ENCODE measurements at places on chromosomes 12 and 14.

DNA sequence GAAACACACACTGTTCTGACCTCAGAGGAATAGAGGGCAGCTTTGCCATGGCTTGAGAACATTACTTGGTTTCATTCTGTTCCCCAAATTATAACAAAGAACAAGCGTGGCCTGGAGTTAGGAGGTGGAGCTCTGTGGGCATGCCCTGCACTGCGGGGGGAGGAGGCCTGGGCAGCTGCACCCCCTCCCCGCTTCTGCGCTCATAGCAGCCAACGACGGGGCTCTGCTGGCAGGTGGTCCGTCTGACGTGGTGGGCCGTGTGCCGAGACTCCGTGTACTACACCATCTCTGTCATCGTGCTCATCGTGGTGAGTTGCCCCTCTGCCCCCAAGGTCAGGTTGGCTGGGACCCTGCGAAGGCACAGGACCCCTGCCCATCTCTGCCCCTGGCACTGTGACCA lies 70.4 kb upstream of the RIN3 start:
- DNase-seq, result no peak

GRCh38 chr14:105091517-105092170 lies 26.4 kb upstream of the GPR132 start:
- DNase-seq, result no peak

DNA sequence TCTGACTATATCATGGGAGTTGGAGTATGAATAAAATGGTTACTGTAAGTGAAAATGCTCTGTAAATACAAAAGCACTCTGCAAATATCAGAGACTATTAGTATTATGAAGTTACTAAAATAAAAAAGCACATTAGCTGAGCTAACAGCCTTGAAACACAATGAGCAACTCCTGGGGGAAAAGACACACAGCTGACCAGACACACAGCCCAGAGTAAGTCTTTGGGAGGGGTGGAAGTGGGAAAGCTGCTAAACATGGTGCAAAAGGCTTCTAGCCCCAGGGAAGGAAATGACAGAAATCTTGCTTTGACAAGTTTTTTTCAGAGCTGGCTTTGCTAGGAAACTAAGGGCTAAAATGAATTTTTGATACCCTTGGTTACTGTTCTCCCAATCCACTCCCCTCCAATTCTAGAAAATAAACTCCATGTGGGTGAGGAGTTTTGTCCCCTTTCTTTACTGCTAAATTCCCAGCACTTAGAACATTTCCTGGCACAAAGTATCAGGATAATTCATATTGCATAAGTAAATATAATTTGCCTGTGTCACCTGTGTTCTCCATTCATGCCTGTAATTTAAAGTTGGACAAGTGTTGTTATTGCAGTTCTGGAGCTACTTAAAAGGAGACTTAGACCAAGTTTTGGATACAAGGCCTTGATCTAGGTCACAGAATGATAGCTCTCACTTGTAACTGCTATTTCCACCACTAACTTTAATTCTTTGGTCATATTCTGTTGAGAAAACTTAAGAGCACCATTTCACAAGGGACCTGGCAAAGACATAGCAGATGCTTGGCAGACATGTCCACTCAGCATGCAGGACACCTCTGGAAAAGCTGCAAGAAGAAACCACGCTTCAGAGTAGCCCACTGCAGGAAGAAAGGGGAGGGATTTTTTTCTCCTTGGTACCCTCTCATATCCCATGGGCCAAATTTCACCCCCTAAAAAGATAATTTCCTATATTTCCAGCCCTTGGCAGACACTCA lies 19.0 kb upstream of the RAB3IP start:
- no peak for DNase-seq

GRCh38 chr14:71742485-71742884 lies 189.7 kb upstream of the RGS6 start:
- DNase-seq, result no peak

DNA sequence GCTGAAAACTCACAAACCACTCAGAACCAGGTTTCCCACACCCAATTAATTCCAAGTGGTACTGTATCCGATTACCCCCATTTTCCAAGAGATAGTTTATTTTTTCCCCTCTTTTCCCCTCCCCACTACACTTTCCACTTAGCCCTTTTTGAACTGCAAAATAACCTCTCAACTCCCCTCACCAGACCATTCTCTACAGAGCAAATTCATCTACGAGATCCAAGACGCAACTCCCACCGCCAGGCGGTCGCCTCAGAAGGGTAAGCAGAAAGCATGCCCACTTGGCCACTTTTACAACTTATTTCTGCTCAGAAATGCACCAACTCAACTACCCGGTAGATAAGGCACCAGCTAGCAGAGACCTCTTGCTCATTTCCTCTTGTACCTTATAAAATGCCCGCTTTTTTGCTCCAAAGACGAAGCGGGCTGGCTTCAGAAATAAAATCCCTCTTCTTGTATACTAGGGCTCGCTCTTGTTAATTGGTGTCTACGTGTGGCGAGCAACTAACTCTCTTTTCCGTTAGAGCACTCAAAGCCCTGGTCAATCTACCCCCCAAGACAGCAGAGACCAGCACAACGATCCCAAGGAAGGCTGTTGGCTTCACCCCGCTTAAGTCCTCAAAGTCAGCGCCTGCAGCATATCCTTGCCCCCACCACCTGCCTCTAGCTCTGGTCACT lies 910 bp upstream of the SRP54 start:
- DNase-seq, result peak; percentile 40

GRCh38 chr12:12776261-12776660 lies 9.2 kb upstream of the APOLD1 start:
- DNase-seq, result no peak

DNA sequence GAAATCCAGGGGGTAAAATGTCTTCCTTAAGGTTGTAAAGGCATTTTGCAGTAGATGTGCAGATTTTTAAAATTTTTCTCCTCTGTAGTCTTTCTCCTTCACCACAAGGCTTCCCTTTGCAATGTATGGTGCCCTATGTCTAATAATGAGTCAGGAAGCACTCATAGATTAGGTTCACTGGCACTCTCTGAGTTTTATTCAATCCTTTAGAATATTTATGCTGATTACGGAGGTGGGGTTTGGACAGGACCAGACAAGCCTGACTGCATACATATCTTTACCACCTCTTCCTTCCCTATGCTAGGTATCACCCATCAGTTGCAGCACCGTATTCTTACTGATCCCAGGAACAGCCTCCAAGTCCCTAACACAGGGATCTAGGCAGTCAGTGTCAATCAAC lies 99.5 kb downstream of the NEDD1 start:
- no peak for DNase-seq

DNA sequence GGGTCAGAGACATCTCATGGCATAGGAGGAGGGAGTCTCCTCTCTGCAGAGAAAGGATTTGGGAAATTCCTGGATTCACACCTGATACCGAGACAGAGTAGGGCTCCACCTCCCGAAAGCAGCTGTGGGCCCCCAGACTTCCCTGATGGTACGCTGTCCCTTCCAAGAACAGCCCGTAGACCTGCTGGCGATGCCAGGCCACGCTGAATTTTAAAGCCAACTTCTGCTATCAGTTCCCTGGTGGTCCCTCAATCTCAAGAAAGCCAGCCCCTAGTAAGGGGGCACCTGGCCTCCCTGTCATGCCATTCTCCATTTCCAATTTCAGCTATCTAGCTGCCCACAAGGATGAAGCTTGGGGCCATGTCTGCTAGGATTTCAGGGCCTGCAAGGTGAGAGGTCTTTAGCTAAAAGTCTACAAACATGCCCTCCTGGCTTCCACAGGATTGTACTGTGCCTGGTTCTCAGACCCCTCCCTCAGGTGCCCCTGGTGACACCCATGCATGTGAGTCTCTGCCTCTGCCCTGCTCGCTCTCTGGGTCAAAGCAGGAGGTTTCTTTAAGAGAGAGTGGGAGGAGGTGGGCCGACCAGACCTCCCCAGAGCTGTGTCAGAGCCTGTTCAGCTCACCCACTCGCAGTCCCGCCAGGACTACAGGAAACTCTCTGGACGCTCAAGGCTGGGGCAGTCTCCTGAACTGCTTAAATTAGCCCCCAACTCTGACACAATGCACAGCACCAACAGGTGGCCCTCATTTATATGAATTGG lies 30.5 kb downstream of the ANO2 start:
- no peak for DNase-seq

GRCh38 chr14:68813318-68813838 lies 20.5 kb upstream of the ZFP36L1 start:
- DNase-seq, result no peak

GRCh38 chr14:31275731-31276130 lies 68.1 kb upstream of the HECTD1 start:
- DNase-seq, result no peak

DNA sequence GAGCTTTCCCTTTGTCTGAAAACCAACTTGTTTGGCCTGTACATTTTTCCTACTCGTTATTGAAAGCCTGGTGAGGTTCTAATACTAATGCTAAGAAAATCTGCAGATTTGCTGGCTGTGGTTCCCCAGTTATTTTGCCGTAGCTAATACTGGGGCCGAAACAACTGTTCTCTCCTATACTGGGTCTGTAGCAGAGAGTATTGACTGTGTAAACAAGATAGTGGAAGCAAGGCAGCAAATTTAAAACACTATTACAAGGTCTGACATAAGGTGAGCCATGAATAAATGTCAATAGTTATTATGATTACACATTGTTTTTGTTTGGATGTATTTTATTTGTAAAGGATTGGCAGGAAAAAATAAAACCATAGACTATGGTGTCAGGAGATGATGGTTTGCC lies 1244.0 kb downstream of the AACS start:
- no peak for DNase-seq

- DNase-seq, result no peak
Observed at GRCh38 chr12:97638739-97639138, 176.1 kb downstream of the RMST start.

- peak; percentile 42 for DNase-seq
Observed at GRCh38 chr14:68977718-68978171, 1.4 kb downstream of the ACTN1 start.

- DNase-seq, result no peak
Observed at GRCh38 chr14:97280526-97280925, 483.3 kb downstream of the VRK1 start.

- no peak for DNase-seq
Observed at GRCh38 chr12:106238146-106238545, 9.7 kb downstream of the CKAP4 start.

DNA sequence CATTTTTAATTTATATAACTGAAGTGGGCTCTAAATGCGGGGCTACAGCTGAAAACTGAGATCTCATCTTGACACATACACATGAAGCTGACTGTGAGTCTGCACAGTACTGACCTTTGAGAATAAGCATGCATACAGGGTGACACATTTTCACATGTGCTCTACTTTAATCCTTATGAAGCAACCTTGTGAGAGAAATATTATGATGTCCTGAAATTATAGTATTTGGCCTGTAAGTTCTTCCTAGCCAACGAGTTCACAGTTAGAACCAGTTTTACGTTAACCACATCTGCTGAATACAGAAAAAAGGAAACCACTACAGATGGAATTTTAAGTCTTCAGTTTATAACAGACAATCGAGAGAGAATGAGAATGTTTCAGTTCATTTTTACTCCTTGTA lies 70.3 kb downstream of the SPPL3 start:
- no peak for DNase-seq

DNA sequence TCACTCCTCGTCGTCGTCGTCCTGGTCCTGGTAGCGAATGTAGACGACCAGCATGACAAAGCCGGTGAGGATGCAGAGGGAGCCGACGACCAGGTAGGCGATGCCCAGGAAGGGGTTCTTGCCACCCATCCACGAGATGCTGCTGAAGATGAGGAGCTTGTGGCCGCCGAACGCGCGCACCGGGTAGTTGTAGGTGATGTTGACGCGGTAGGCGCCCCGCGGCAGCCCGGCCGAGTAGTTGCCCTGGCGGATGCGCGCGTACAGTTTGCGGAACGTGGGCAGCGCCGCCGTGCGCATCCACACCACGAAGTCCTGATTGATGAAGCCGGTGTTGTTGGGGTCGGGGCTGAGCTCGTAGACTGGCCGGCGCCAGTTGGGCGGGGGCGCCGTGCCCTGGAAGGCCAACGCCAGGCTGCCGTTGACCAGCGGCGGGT lies 1.0 kb downstream of the TMEM30B start:
- DNase-seq, result no peak

DNA sequence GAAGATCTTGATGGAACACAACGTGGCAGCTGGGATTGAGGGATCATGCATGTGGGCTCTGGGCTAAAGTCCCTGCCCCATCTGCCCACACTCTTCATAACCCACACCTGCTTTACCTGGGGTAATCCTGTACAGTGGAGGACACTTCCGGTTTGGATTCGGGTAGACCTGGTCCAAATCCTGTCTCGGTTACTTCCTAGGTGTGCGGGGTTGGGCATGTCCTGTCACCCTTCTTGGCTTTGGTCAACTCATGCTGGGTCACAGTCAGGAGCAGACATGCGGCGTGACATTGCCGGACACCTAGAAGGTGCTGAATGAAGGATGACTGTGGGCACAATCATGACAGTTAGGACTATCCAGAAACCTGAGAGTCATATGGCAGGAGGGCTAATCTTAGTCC lies 30.7 kb upstream of the WSCD2 start:
- no peak for DNase-seq

GRCh38 chr14:99763527-99764221 lies 29.5 kb upstream of the EML1 start:
- DNase-seq, result no peak

DNA sequence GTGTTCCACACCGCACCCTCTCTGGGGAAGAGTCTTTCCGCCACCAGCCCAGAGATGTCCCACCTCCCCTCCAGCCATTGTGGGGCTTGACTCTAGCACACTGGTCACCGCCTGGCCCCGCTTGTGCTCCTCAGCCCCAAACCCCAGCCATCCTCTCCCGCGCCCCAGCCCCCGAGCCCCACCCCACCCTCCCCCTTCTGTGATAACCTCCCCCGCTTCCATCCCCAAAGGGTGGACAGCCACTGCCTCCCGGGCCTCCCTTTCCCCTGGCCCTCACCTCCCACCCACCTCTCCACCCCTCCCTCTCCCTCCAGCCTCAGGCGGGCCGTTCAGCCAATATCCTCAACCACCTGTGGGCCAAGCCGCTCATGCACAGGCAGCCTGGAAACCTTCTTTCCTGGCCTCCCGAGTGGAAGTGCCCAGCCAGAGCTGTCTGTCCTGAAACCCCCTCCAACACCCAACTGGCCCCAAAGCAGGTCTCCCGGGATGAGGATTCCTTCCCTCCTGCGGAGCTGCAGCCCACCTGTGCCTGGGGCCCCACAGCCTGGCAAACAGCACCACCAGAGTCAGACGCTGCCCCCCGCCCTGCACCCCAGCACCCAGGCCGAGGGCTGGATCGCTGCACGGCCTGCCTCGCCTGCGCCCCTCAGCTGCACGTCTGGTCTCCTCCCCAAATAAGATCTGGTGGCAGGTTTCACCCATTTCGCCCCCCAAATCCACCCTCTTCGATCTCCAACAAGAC lies 27.1 kb upstream of the NUDT14 start:
- DNase-seq, result no peak

DNA sequence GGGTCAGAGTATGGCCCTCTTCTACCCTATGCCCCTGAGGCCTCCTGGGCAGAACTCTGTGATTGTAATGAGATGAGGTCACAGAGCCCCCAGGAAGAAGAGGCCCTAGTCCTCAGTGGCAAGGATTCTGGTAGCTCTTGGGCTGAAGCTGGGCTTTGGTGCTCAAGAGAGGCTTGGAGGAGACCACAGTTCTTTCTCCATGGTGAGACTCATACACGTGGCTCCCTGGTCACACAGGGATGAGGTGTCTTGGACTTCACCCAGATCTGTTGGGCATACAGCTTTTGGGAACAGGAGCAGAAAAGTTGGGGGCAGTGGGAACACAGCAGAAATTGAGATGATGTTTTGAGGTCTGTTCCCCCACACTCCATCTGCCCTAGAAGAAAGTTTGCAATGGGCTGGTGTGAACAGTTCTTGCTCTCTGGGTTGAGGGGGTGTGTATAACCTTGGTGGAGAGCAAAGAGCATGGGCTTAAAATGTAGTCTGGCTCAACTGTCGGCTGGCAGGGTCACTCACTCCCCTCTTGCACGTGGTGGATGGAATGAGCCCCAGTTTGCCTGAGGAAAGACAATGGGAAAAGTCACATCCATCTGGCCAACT lies at the start of gene KRT86:
TSS of gene KRT86 (plus strand) at position 125 of the 600 bp plus-strand sequence. CDS start 27,272 bp downstream, outside the sequence.
- DNase-seq, result no peak

- DNase-seq, result no peak
Observed at GRCh38 chr12:108805136-108805535, 52.2 kb downstream of the SSH1 start.

All from central memory CD4-positive, alpha-beta T cell (primary cell).